NCI-H2171 (cell line): ENCODE measurements at places on chromosomes 11 and 22.

DNA sequence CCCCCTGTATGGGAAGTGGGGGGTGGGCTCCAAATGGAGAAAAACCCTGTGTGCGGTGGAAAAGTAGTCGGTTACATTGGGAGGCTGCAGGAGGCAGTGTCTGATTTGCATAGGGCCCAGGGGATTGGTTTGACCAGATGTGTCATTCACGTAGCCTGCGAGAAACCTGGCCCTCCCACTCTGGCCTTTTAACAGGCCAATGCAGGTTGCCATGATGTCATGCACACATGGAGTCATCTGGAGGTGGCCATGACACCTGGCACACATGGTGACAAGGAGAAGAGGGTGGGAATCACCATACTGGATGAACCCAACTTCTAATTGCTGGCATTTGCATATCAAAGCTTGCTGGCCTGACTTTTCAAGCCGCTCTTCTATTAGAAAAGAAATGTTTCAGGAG lies 50.6 kb downstream of the FAM181B start:
- DNase-seq: no peak

GRCh38 chr11:119121811-119122124 lies 388 bp downstream of the HINFP start:
- DNase-seq: no peak

DNA sequence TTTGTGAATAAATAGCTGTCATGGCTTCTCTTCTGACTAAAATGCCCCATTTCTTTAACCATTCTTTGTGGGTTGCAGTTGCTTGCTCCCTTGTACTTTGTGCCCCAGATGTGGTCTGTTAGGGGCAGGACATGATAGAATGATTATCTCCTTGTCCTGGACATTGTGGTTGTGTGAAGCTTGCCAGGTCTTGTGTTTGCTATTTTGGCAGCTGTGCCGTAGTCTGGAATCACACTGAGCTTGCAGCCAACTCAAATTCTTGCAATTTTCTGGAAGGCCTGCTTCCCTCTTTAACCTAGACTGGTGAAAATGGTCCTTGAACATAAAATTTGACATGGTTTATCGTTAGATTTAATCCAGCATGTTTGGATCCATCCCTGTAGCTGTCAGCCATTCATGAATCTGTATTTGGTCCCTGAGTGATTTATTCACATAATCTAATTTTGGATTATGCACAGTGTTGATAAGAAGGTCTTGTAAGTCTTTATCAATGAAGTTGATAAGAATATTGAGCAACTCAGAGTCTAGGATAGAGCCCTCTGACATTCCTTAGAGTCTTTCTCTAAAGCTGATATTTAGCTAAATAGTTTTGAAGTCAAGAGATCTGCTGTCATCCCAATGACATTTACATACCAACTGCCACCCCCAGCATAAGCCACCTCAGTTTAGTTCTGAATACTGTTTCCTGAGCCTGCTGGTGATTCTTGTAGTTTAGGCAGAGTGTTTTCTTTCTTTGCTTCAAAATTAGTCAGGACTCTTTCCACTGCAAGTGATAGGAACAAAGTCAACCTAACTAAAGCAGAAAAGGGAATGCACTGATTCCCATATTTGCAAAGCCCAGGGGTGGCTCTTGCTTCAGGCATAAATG lies 9.8 kb downstream of the SPON1 start:
- no peak for DNase-seq

DNA sequence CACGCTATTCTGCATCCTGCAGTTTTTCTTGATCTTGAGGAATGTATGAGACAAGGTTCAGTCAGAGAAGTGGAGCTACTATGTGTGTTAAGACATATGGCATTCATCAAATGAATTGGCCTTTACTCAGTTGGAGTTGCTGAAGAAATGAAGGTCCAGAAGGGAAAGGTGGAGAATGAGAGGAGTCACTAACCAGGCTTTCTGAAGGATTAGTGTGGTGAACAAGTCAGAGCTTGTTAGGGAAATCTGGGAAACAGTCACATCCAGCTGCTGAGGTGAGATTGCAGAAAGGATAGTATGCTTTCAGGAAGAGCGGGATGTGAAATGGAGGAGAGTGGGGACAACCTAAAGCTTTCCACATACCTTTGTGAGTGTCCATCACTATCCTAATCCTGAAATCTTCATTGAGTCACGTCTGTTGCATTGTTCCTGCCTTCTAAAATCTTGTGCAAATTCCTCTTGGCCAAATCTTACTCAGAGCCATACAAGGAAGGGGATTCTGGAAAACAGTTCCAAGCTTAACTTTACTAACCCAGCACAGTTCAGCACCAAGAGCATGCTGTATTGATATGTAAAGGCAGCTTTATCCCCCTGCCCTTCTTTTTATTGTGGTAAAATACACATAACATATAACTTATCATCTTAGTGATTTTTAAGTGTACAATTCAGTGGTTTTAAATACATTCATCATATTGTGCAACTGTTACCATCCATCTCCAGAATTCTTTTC lies 11.4 kb upstream of the PITPNB start:
- peak; percentile 37 for DNase-seq

DNA sequence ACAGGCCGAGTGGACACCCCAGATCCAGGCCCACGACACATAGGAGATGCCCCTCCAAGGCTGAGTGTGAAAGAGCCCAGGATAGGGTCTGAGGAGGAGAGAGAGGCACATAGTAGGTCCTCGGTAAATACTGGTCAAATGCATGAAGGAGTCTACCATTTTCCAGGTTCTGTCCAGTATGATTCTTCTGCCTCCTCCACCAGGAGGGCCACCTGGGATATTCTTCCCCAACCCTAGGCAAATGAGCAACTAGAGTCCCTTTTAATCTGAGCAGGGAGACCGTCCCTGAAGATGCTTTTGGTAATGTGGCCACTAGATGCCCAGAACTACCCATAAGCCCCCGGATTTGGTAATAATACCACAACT lies 6.7 kb downstream of the PDGFB start:
- DNase-seq: no peak
